Right ventricle myocardium superior (tissue), 1 donor: ENCODE measurements at places on chromosomes 3 and 15. TPM values are rescaled to one million over a fixed set of nuclear protein-coding genes. Genes with fewer than 3 reads are reported as not detected.

DNAH12 gene
- 0.08 TPM for total RNA-seq

SOX14 gene
- not detected for total RNA-seq

CERS3 gene
- total RNA-seq = not detected

ZKSCAN7 gene
- total RNA-seq = 1.4 TPM
